Karpas-422 (cell line): ENCODE measurements at places on chromosomes 2 and 18.

- peak; percentile 42 for DNase-seq
These were observed 406.0 kb upstream of the POU3F3 start for GRCh38 chr2:104447831-104448434.

- DNase-seq = no peak
These were observed 184.3 kb upstream of the APCDD1 start for GRCh38 chr18:10270151-10270571.

GRCh38 chr2:74074487-74074886 lies 73.2 kb downstream of the BOLA3 start:
- DNase-seq = no peak

DNA sequence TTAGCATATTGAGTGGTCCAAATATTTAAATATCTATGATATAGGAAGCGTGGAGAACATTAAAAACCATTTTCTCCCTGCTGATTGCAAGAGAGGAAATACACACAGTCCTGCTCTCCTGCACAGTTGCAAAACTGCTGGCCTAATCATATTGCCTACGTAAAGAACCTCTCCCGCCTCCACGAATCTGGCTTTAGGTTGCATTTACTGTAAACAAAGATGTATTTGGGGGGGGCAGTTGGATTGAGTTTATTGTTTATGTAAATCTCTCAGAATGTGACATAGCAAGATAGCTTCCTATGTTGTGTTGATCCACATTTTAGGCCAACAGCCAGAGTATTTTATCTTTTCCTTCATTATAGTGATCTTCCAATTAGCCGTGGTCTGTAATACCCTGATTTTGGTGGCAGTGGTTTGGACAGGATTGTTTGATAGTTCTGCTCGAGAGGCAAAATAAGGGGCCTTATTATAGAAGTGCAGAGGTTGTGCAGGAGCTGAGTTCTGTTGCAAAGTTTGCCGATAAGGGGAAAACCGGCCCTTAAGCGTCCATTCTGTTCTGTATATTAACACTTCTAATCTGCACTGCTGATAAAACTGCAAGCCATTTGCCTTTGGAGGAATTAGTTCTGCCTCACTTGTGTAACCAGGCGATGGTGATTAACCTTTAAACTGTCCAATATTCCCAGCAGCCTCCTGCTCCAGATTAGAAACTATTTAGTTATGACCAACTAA lies 101.6 kb upstream of the SIX3 start:
- DNase-seq = no peak

DNA sequence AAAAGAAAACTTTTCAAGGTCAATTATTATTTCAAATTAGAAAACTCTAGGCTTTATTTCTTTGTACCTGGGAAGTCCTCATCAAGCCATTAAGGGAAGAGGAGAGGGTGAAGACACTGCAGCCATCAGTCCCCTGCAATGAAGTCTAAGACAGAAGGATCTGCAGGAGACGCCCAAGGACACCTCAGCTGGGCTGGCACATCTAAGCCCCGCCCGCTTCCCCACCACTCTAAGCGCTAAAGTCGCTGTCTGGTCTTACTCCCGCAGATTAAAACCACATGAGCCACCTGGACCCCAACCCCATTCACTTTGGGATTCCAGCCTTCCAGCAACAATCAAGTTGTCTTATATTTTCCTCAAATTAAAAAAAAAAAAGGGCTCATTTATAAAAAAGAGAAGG lies 104.4 kb downstream of the AFF3 start:
- DNase-seq = no peak

DNA sequence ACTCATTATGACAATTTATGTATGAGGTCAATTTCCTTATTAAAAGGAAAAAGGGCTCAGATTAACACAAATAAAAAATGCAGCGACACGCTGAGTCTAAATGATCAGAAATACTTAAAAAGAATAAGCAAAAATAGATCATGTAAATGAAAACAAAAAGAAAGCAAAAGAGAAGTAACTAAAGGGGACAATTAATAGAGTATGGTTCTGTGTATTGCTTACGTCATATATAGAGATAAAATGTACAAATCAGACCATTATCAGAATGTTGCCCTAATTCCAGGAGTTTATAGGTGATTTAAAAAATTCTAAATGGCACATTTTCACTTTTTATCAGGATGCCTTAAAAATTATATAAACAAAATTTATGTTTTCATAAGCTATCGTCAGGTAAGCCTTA lies 189.5 kb downstream of the DNAH7 start:
- no peak for DNase-seq

DNA sequence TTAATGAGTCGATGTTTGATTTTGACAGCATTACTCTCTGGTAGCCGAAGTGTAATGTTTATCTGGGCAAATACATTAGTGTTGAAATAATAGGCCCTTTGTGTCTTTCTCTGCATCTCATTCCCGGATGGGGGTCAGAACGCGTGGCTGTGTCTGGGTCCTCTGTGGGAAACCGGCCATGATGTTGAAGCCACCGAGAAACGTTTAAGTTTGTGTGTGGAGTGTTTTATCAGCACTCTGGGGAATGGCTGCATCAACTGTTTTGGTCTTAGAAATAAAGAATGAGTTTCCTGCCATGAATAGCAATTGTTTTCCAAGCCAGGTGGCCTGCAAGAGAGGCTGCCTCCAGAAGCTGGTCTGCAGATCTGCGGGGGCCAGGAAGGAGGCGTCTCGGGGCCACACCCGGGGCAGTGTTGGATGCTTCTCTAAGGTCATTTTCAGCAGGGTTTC lies 69.7 kb downstream of the RNF144A start:
- DNase-seq = no peak

DNA sequence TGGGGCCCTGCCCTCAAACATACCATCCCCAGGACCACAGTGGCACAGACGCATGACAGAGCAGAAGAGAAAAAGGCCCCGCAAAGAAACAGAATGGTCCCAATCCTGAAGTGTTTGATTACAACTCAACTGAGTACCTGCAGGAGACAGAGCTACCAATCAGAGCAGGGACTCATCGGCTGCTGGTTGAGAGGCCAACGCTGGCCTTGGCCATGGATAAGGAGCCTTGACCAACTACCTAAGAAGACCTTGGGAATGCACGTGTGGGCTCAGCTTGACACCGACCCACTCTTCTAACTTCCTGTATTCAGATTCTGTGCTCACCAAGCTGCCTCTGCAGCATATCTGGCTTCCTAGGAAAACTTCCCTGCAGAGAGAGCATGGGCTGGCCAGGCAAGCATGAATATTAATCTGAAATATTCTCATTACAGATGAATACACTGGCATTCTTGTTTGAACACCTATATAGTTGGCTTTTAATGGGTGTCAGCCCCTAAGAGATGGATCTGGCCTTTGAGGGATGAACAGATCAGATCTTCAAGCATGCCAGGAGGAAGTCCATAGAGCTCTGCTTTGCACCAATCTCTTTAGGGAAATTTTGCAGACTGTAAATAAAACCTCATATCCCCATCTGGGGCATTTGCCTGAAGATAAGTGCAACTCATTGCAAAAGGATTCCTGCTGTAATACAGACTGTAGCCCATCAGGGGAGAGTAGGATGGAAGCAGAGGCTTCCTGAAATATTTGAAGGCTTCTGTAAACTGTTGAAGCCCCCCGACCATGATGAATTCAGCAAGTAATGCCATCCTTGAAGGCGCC lies 135.4 kb downstream of the BCL2 start:
- DNase-seq = peak; percentile 51

- no peak for DNase-seq
These were observed 166.2 kb downstream of the PHLPP1 start for GRCh38 chr18:62881509-62882016.

DNA sequence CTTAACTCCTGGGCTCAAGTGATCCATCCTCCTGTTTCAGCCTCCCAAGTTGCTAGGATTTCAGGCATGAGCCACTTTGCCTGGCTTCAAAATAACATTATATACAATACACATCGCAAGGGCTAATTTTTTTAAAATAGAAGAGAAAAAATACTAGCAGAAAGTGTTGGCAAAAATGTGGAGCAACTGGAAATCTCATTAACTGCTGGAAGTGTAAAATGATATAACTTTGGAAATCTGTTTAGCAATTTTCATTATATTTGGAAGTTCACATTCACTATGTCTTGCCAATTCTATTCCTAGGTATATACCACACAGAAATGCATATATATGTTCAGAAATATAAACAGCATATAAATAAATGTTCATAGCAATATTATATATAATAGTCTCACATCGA lies 55.1 kb upstream of the ZBTB14 start:
- no peak for DNase-seq

DNA sequence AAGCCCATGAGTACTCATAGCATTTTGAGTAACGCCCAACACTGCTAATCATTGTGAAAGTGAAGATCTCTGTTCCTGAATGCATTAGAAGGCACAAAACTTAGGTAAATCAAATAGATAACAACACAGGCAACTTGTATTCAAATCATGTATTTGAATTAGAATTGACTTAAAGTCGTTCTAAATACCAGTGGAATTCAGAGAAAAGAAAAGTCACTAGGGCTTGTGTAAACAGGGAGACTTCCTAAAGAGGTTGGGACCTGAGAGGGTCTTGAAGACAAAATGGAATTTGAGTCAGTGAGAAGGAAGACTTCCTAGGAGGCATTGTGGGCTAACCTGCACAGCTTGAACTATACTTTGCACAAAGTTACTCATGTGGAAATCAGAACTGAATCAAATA lies 127.2 kb downstream of the CTNNA2 start:
- no peak for DNase-seq

- no peak for DNase-seq
These were observed 464.1 kb downstream of the TNS1 start for GRCh38 chr2:217538719-217539118.

- DNase-seq = no peak
These were observed 27.8 kb upstream of the CREB1 start for GRCh38 chr2:207501802-207502576.

- DNase-seq = no peak
These were observed 10.1 kb upstream of the GRHL1 start for GRCh38 chr2:9941196-9941995.

- DNase-seq = no peak
These were observed 392.8 kb downstream of the TRIB2 start for GRCh38 chr2:13109516-13109915.

- no peak for DNase-seq
These were observed 957.8 kb downstream of the SLC4A3 start for GRCh38 chr2:220585241-220585640.

GRCh38 chr2:240343548-240343947 lies 91.9 kb upstream of the GPC1 start:
- DNase-seq = no peak

DNA sequence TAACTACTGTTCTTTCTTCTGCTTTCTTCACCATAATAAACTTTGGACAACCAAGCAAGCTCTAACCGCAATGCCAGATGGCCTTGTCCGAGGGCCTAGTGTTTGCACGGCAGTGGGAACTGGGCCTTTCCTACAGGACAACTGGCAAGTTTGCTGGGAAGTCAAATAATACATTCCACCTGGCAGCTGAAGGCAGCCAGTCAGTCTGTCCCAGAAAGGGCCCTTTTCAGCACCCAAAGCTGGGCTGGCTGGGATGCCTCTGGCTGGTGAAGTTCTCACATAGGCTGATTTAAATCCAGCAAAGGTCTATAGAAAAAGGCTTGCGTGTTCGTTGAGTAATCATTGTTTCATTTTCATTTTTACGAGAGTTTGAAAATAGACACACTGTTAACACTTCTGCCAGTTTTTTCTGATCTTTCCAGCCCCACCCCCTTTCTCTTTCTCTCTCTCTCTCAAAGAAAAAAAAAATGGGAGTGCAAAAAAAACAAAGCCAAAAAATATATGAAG lies 110.0 kb upstream of the EPAS1 start:
- no peak for DNase-seq

GRCh38 chr2:172993931-172994717 lies 81.5 kb upstream of the MAP3K20 start:
- DNase-seq = no peak

GRCh38 chr2:114446571-114446970 lies 4.1 kb downstream of the DPP10 start:
- no peak for DNase-seq

- no peak for DNase-seq
These were observed 116.6 kb downstream of the SLC4A3 start for GRCh38 chr2:219744066-219744465.

- no peak for DNase-seq
These were observed 721.0 kb downstream of the PLCL1 start for GRCh38 chr2:198525211-198525969.

DNA sequence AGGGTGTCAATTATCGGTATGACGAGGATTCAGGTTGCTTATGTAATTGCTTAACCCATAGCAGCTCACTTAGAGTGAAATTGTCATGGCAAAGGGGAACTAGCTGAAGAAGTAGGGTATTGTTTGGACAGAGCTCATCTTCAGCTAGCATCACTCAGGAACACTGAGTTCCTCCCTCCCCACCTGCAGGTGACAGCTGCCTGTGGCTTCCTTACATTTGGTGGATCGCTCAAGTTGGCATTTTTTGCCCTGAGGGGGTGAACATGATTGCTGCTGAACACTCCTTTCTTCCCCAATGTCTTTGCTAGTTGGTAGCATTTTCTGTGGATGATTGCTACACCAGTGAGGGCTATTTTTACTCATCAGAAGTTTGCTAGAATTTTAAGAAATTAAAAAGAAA lies 86.7 kb upstream of the THUMPD2 start:
- DNase-seq = no peak

- no peak for DNase-seq
These were observed 377.3 kb upstream of the POU3F3 start for GRCh38 chr2:104476563-104476988.

DNA sequence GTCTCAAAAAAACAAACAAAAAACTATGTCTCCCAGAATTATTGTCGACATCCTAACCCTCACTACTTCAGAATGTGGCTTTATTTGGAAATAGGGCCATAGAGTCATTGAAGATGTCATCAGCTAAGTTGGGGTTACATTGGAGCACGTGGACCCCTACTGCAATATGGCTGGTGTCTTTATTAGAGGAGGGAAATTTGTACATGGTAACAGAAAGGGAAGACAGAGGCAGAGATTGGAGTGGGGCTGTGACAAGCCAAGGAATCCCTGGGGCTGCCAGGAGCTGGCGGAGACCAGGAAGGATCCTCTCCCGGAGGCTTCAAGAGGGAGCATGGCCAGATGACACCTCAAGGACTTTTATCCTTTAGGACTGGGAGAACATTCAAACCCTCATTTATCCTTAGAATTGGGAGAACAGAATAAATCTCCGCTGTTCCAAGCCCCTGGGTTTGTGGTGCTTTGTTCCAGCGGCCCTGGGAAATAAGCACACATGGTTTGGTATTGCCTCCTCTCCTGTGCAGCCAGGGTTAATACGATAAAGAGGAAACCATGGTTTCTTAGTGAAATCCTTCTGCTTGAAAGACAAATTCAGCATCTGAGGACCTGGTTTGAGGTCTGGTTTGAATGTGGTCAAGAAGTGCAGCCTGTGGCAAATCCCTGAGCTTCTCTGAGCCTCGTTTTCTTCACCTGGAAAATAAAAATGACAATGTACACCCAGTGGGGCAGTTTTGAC lies 184.7 kb downstream of the MYCN start:
- DNase-seq = no peak

GRCh38 chr2:67585400-67585799 lies 188.3 kb downstream of the ETAA1 start:
- peak; percentile 64 for DNase-seq

GRCh38 chr2:62474176-62474575 lies 31.8 kb downstream of the TMEM17 start:
- no peak for DNase-seq

GRCh38 chr18:8948471-8949149 lies 153.9 kb upstream of the NDUFV2 start:
- no peak for DNase-seq
